CD4-positive, alpha-beta T cell treated with Interleukin-1 beta for 1 hour (primary cell): ENCODE measurements at places on chromosomes 7 and 10.

GRCh38 chr10:76459016-76459730, 1027.7 kb downstream of the LRMDA start:
- DNase-seq, result no peak

DNA sequence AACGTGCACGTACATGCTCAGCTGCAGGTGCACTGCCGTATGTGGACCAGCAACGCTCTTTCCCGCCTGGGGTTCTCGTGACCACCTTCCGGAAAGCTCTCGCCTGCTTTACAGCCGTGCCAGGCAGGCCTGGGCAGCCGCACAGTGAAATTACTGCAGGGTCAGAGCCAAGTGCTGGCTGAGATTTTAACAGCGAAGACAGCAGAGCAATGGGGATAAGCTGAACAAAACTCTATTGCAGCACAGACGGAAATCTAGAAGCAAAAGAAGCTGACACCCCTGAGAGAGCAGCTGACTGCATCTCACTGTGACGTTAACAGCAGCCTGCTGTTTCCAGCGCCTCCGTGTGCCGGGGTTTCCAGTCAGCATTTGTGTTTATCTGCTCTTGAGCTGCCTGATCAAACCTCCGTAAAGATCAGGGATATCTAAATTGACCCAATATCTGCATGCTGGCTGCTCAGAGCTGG, 179.0 kb downstream of the DIP2C start:
- no peak for DNase-seq

- no peak for DNase-seq
Measured at GRCh38 chr10:85319826-85320225, 991.4 kb downstream of the CCSER2 start.

DNA sequence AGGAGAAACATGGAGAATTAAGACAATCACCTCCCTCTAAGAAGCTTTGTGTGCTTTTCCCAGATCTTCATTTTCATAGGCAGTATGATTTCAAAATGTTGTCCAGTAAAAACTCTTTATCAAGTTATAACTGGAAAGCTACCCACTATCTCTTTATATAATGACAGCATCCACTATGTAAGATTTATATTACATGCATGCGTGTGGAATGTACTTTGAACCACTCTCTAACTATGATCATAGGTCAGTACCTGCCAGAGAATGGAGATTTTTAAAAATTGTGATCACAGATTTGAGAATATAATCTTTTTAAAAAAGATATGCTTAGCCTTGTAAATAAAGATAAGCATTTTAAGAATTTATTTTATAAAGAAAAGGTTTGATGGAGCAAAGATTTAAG, 17.9 kb downstream of the PAPSS2 start:
- no peak for DNase-seq

DNA sequence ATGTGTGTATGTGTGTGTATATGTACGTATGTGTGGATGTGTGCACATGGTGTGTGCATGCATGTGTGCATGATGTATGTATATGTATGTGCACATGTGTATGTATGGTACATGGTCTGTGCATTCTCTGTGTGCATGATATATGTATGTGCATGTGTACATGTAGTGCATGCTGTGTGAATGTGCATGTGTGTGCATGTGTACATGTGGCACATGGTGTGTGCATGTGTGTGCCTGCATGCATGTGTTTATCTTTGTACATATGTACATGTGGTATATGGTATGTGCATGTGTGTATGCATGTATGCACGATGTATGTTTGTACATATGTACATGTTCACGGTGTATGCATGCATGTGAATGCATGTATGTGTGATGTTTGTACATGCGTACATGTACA, 383.7 kb downstream of the TYW1 start:
- DNase-seq, result no peak

DNA sequence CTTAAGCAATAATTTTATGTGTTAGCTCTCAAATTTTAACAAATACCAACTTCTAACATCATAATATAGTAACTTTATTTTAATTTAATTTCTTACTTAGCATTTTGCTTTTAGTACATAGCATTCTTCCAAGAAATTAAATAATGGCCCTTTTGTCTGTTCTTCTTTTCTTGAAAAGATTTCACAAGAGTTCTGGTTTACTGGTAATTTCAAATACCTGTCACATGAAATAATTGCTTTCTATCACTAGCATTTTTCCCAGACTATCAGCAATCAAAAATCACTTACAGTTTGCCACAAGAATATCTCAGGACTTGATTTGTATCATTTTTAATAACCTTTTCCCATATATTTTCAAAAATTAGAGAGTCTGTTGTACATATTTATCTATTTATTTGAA, 193.0 kb downstream of the CACNA2D1 start:
- DNase-seq, result no peak

DNA sequence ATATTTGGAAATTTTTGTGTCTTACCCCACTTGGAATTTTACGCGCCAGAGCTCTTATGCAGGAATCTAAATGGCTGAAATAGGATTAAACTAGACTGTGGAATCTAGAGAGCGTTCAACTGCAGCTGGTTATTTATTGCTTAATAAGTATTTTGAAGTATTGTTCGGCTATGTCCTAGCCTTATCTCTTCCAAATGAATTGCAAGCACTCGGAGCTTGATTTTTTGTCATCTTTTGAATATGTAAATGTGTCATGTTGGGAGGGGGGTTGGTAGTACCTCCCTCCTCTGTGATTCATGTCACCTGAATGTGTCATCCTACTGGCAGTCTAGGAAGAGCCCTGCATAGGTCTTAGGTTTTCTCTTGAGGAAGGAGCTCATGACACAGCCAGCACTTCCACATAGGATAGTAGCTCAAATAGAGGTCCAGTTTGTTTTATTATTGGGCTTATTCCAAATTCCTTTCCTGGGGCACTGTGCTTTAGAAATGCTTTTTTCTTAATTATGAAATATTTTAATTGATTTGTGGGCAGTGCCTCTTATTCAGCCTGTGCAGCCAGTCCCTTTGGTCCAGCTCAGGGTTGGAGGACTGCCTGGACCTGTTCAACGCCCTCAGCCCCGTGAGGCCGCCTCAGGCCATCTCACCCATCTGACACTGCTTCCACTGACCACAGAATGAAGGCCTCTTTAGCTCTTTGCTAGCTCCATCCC, 22.5 kb upstream of the TRIL start:
- no peak for DNase-seq

DNA sequence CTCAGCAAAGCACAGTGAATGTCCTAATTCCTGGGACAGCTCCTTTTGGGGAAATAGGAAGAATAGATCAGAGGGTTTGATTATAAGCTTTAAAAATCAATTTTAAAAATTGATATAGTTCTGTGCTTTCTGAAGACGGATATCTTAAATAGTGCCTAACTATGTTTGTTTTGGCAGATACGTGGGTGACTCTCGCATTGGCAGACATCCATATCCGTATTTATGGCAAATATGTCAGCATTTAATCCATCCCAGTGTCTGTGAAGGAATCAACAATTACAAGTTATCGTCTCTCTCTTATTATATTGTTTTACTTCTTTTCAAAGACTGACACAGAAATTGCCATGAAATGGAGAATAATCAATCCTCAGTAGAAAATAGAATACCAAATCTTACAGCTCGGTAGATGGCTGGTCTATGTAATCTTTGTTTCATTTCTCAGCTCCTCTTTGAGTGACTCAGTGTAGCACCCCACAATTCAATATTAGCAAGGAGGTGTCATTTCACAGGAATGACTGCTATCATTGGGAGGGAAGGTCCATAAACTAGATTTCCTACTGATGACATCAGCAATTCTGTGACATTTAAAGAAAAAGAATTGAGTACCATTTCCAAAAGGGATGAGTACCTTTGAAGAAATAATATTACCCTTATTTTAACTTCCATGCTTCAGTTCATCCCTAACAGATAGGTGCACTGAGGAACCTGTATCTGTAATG, 186.4 kb upstream of the NFE2L3 start:
- no peak for DNase-seq

- peak; percentile 14 for DNase-seq
Measured at GRCh38 chr10:16440396-16441133, 3.8 kb downstream of the PTER start.

DNA sequence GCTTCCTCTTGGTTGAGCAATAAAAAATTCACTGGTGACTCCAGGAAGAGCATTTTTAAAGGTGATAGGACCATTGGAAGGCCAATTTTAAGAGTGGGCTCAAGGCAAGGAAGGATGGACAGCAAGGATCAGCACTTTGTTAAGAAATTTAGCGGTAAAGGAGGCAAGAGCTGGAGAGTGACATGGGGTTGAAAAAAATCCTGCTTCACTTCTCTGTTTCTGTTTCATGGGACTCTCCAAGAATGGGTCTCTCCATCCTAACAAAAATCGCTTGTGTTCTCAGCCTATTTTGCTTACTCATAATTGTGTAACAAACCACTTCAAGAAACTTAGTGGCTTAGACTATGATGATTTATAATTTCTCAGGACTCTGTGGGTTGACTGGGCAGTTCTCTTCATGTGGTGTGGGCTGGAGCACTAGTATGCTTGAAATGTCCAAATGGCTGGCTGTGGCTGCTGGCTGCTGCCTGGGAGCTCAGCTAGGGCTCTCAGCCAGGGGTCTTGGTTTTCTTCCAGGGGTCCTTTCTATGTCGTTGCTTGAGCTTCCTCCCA, 59.8 kb upstream of the ZNRF2 start:
- DNase-seq, result no peak

GRCh38 chr10:43436291-43437140, at the start of gene ZNF487:
ZNF487 (plus strand) TSS chr10:43437111; CDS start chr10:43475814, 38,703 bp downstream.
- DNase-seq, result peak; percentile 93

GRCh38 chr10:132064082-132064755, 1.5 kb upstream of the JAKMIP3 start:
- DNase-seq, result no peak

DNA sequence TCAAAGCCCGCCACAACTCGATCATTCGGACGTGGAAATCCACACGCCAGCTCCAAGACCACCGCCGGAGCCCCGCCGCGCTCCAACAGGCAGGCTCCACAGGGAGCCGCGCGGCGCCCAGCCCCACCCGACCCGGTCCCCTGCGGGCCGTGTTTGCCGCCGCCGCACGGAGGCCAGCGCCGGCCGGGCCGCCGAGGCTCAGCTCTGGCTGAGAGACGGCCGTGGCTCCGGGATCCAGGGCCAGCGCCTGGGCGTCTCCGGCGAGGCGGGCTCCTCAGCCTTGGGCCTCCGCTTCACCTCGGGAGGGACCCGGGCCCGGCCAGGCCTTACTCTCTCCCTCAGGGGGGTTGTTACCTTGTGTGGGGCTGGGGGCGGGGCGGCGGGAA, 333 bp downstream of the SMNDC1 start:
- DNase-seq, result no peak

DNA sequence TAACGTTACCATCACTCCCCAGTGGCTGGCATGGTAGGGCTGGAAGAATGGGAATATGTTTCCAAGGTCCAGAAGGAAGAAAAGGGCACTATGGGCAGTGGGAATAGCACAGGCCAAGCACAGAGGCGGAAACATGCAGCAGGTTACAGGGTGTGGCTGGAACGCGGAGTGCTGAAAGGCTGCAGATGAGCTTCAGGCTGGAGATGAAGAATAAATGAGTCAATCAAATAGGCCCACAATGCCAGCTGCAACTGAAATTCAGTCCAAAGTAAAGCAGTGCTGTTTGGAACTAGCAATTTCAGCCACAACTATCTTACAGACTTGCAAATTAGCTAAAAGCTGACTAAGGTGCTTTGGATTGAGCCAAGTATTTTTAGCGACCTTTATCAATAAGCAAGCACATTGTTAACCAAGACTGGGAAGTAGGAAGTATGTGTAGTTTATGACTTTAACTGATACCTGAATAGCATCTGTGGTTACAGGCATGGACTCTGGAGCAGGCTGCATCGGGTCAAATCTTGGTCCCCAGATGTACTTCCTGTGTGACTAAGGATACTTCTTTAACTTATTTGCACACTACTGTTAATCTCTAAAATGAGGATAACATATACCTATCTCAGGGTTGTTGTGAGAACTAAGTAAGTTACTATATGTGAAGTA, 77.5 kb upstream of the CTTNBP2 start:
- no peak for DNase-seq

GRCh38 chr7:3301449-3301731, 338 bp downstream of the SDK1 start:
- DNase-seq, result no peak

DNA sequence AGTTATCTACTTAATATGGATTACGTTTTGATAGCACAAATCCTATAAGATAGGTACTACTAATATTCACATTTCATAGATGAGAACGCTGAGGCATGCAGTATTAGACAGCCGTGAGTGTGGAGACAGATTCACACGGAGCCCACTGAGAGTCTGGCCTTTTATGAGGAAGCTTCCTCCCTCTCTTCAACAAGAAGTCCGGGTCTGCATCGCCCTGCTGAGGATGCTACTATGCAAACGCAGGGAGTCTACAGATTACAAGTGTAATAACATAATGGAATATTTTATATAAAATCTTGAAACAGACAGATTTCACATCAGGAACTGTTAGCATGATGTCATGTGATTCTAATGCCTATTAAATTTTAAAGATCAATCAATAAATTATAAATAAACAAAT, 255.9 kb upstream of the GLI3 start:
- no peak for DNase-seq

DNA sequence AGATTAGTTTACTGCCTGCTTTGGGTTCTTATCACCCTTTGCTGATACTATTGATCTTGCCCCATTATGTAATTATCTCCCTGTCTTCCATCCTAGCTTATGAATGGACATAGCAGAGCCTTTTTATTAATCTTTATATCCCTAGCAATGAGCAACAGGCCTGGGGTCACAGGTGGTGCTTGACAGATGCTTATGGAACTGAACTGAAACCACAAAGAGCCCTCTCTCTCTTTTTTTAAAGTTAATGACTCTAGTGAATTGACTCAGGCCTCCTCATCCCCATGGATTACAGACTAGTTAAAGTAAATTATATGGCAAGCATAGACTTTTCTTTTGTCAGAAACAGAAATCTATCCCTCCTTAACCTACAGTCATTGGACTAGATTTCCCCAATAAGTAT, 265.2 kb downstream of the PHTF2 start:
- DNase-seq, result no peak

DNA sequence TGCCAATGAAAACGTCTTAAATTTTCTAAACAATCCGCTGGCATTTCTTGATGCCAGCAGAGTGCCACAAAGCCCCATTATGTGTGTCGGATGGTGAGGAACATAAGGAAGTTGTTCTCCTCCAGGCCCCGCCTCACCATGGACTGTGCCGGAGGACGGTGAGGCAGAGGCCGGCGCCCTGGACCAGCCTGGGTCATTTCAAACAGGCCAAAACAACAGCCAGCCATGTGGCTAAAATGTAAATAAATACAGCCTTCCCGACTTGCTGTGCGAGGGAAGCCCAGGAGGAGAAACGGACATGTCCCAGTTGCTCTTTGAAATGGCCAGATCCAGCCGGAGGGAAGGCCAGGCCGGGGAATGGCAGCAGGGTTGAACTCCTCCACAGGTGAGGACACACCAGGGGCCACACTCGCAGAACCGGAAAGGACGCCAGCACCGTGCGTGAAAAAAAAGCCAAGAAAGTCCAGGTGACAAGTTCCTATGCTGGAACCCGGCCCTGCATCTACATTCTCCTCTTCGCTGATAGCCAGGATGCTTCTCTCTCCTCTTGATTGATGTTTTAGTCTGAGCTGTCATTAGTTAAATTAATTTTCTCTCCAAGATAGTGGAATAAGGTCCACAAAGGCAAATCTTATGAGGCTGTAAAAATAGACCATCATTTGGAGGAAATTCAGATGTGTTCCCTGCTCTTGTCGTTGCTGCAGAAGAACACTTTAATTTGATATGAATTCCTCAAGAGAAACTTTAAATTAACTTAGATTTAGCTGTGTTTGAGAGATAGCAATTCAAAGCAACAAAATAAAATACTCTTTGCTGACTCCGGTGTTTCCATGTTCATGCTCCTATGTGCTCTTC, 64.6 kb downstream of the EBF3 start:
- no peak for DNase-seq

- peak; percentile 13 for DNase-seq
Measured at GRCh38 chr7:2099048-2099957, 133.4 kb downstream of the MAD1L1 start.
